ENCODE measurements at places on chromosomes 7 and 10.

GRCh38 chr10:97525086-97525485 lies 26.4 kb downstream of the UBTD1 start:
- no peak for DNase-seq

DNA sequence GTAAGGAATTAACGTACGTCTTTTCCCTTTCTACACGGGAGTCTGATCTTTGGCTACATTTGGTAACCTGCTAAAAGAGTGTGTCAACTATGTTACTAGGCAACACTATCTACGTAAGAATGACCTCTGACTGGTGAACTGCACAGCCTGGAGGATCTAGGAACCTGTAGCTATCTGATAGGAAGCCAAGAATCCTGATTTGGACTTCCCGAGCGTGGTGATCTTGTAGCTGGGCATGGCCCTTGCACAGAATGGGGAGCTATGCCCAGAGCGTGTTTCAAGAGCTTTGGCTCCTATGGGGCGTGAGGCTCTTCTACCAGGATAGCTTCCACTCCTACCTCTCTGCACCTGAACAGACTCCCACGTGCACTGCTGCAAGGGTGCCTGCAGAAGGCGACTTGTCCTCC lies 157.5 kb downstream of the TAX1BP1 start:
- no peak for DNase-seq

DNA sequence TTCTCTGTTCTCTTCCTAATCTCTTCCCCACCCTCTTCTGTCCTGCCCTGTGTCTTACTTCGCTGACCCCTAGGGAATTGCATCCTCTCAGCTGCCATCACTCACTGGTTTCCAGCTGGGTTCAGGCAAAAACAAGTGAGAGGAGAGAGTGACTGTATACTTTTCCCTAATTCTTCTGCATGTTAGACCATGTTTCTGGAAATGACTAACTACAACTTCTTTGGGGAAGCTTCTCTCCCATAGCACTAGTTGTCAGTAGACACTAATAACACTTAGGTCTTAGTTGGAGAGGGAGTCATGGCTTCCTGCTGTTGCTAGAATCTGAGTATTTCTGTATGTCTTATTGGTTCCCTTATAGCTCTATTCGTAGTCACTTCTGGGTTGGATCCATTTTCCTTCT lies 299.0 kb upstream of the FZD1 start:
- no peak for DNase-seq

DNA sequence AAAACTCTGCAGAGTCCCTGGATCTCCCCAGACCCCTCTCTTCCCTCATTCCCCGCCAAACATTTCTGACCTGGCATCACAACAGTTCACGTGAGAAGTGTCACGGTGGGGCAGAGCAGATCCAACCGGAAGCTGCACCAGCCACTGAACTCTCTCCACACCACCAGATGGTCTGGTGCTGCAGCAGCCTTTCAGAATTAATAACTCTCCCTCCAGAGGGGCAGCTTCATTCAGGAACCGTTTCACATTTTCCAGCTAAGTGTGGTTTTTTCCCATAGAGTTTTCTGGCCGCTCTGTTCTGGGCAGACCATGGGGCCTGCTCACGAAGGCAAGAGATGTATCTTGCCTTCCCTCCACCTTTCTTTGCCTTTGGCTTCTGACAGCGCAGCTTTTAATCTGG lies 486.7 kb upstream of the GALNT17 start:
- DNase-seq: no peak

GRCh38 chr7:6252341-6252746 lies 20.1 kb downstream of the CYTH3 start:
- no peak for DNase-seq

DNA sequence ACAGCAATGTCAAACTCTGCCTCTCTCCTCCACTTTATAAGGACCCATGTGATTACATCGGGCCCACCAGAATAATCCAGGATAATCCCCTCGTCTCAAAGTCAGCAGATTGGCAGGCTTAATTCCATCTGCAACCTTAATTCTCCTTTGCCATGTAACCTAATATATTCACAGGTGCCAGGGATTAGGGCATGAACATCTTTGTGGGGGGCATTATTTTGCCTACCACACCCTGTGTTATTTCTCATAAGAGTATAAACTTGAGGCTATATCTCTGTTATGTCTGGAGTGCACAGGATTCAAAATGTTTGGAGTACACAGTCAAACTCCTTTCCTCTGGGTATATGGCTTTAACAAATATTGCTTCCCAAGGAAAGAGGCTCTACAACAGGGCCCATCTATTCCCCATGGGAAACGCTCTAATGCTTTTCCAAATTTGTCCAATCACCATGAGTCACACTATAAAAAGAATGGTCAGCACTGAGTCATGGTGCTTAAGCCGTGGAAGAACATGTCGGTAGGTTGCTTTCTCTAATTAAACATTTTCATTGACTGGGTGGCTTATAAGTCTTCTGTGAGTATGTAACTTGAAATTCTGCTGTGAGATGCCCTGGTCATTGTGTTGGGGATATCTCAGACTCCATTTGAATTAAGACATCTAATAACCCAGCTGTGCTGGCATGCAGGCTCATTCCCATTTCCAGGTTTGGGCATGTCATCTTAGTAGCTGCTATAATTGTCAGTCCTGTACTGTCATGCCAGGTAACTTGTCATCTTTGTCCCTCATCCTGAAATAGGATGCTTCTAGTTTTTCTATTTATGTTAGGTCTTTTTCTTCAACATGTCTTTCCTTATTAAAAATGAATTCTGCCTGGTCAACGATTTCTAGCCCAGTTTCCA lies 11.5 kb upstream of the AKR1B10 start:
- DNase-seq: no peak

GRCh38 chr10:96984541-96985131 lies 152.5 kb downstream of the LCOR start:
- DNase-seq: no peak

GRCh38 chr7:157153260-157153659 lies 14.5 kb downstream of the UBE3C start:
- no peak for DNase-seq

GRCh38 chr7:105934572-105935185 lies 28.4 kb upstream of the CDHR3 start:
- DNase-seq: peak; percentile 14

Data from NCI-H748 treated with DMSO at 0.1 percent for 48 hours (cell line).